ENCODE measurements at places on chromosomes 1 and 21. TPM values are rescaled to one million over a fixed set of nuclear protein-coding genes. Genes with fewer than 3 reads are reported as not detected.

- peak; percentile 39 for DNase-seq
Observed at GRCh38 chr1:174800216-174800851, 199.4 kb upstream of the CACYBP start.

The NEXN gene
- 17.2 TPM for total RNA-seq

- no peak for DNase-seq
Observed at GRCh38 chr1:118317842-118318614, 133.0 kb upstream of the SPAG17 start.

- no peak for DNase-seq
Observed at GRCh38 chr1:59554011-59554663, 257.2 kb downstream of the FGGY start.

Measured in GM23248 (cell line).